Fibroblast of upper back skin (primary cell): ENCODE measurements at places on chromosomes 2 and 18.

DNA sequence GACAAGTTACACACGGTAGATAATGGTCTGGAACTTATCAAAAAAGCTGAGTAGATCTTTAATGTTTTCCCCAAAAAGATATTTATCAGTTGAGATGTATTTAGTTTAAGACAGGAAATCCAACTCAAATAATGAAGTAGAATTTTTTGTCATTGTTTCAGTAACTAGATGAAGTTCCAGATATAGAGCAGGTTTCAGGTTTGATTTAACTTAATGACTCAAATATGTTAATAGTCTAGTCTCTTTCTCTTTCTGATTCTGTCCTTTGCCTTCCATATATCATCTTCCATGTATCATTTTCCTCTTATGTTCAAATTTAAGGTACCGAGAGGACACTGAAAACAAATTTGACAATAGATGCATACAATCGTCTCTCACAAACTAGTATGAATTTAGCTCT, 23.6 kb upstream of the DOCK10 start:
- no peak for DNase-seq

DNA sequence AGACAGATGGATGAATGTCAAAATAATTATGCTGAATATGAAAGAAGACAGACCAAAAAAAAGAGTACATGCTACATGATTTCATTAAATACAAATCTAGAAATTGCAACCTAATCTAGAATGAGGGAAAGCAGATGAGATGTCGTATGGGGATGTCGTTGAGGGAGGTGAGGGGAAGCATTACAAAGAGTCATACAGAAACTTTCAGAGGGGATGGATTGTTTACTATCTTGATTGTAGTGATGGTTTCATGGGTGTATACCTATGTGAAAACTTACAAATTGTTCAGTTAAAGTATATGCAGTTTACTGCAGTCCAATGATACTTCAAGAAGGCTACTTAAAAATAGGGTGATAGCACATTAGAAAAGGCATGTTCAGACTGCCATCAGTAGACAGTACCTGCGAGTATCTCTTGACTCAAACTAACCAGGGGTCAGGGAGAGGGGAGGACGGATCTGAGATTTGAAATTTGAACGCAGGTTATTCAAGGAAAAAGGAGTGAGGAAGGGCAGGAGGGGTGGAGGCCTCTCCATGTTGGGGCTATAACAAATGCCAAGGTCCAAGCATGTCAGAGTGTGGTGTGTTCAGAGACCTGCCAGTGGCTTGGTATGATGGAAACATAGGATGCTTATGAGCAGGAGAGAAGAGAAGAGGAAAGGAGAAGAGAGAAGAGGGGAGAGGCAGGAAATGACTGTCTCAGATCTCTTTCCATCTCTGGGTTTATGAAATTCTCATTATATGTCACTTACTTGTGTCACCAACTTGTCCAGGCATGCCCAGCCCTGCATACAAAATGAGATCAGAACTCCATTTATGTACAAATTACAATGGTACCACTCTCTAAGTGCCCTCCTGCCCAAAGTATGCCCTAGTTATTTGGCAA, 257.3 kb upstream of the CXCR4 start:
- DNase-seq: no peak

DNA sequence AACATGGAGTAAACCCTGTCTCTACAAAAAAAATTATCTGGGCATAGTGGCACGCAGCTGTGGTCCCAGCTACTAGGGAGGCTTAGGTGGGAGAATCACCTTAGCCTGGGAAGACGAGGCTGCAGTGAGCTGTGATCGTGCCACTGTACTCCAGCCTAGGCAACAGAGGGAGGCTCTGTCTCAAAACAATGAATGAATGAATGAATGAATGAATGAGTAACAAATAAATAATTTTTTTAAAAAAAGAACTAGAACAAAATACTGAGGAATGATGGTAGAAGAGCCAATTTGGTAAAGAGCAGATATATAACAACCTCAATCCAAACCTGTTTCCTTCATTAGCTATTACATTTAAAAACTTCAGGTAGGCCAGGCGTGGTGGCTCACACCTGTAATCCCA, 60.1 kb downstream of the STRN start:
- no peak for DNase-seq

GRCh38 chr2:84217456-84217855, 241.6 kb downstream of the SUCLG1 start:
- DNase-seq: no peak

DNA sequence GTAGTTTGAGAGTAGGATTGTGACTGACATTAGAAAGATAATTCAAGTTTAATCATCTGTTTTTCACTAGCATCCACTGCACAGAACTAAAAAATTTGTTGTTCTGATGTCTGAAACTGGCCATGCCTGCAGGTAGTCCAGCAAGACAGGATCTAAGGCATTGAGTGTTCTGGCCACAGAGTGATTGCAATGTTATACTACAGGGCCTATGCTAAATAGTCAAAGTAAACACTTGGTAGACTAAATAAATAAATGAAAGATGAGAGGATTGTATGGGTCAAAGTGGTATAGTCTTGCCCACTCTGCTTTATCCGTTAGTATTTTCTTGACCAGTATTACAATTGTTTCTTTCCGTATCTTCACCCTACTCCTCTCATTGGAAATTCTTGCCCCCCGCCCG, 27.6 kb upstream of the FANCL start:
- DNase-seq: no peak

DNA sequence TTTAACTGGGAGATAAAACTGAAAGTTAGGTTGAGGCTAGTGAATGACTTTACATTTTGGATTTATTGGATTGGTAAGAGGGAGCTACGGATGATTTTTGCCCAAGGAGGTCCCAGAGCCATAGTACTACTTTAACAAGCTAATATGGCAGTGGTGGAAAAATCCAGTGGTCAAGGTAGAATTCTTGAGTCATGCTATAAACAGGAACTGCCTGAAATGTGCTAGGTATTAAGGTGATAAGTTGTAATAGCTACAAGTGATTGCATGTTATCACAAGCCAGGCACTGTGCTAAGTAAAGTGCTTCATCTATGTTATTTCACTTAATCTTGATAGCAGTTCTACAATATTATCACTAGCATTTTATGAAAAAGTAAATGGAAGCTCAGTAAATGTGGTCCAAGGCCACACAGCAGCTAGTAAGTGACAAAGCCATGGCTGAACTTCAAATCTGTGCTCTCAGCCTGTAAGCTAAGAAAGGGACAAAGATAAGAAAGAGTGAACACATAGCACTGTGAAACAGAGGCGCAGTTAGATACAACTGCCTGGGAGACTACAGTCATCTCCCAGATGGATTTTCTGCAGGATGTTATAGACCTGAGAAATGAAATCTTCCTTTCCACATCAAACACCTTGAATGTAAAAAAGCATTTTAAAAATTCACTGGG, 469.6 kb downstream of the TGIF1 start:
- DNase-seq: no peak

DNA sequence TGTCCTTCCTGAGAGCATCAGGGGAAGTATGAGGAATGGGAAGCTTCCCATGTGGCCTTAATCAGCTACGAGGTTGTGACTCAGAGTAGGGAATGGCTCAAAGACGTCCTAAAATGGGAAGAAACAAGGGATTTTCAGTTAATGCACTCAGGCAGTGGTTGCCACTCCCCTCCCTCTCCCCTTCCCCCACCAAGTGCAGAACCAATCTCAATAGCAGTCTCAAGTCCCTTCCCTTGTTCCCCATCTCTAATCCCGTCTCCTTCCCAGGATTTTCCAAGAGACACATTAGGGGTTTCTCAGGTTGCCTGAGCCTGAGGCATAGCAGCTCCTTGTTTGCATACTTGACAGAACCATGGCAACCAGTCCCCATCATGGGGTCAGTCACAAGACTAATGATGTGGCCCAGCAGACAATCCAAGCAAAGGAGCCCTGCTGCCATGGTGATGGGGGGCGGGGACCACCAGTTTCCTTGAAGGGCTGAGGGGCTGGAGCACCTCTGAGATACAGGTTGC, 18.2 kb upstream of the RESP18 start:
- peak; percentile 95 for DNase-seq

DNA sequence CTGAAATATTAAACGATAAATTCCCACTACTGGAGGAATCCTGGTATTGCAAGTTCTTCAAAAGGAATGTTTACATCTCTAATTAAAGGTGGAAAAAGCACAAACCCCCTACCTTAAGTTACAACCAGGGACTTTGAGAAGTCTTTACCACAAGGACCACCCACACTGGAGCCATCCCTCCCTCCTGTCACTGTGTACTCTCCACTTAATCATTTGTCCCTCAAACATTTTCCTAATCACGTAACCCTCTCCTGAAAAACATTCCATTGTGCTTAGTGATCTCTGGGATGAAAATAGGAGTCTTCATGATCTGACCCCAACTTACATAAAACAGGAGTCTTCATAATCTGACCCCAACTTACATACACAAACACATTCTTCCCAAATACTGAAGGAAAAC, 85.7 kb downstream of the SUCLG1 start:
- no peak for DNase-seq

DNA sequence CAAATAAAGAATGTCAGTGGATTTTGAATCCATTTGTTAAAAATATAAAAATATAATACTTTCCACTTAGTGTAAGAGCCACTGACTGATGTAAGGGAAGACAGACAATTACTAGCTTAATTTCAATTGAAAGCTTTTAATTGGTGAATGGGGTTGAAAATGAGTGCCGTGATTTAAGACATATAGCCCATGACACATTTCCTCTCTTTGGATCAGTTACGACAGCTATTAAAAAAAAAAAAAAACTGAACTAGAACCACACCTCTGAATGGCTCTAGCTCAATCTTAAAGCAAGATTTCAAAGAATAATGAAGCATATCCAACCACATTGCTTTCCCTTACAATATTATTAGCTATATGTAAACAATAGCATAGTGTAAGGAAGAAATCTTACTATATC, 44.0 kb downstream of the CIB4 start:
- no peak for DNase-seq

DNA sequence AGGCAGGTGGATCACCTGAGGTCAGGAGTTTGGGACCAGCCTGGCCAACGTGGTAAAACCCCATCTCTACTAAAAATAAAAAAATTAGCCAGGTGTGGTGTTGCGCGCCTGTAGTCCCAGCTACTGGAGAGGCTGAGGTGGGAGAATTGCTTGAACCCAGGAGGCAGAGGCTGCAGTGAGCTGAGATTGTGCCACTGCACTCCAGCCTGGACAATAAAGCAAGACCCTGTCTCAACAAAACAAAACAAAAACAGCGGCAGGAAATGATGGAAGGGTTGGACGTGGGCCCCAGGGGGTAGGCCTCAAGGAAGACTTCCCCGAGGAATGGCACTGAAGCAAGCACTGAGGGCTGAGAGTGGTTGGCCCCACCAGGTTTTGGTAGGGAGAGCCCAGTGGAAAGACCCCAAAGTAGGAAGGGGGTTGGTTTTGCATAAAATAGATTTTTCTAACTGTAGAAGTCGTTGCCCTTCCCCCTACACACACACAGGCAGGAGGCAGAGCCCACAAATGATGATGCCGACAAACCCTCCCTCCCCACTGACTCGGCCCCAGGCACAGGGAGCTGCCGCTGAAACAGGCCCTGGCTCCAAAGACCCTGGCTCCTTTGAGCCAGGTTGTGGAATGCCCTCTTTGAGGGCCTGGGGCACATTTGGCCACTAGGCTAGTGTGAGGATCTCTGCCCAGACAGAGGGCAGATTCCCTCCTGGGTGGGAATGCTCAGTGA, 104.8 kb downstream of the CABLES1 start:
- DNase-seq: no peak

GRCh38 chr2:47525167-47525566, 122.2 kb downstream of the MSH2 start:
- DNase-seq: no peak

DNA sequence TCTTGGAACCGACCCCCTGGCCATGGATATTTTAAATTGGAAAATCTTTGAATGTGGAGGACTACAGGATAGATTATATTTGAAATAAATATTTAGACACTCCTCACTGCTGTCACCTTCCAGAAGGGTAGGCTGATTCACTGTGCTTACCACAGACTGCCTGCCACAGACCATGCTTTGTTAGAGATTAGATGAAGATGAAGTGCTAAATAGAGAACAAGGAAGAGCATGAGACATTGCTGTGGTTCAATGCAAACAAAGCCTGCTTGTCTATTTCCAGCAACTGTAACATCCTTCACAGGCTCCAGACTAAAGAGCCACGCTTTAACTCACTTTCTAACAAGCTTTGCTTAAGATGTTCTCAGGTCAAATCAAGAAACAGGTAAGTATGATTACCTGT, 81.0 kb upstream of the TMEM17 start:
- DNase-seq: peak; percentile 81

DNA sequence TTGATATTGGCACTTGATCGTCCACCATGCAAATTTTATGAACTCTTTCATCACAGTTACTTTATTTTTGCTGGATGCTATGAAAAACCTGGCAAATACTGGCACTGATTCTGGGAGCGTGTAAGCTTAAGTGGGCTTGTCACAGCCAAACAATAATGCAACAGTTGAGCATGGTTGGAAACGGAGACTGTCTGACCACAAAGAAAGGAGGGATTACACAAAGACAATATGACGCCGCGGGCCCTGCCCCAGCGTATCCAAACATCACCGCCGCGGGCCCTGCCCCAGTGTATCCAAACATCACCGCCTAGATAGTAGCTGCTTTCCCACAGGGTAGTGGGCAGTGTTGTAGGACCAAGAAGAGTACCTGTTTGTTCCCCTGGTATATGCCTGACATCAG, 135.9 kb downstream of the PRPF40A start:
- DNase-seq: no peak

DNA sequence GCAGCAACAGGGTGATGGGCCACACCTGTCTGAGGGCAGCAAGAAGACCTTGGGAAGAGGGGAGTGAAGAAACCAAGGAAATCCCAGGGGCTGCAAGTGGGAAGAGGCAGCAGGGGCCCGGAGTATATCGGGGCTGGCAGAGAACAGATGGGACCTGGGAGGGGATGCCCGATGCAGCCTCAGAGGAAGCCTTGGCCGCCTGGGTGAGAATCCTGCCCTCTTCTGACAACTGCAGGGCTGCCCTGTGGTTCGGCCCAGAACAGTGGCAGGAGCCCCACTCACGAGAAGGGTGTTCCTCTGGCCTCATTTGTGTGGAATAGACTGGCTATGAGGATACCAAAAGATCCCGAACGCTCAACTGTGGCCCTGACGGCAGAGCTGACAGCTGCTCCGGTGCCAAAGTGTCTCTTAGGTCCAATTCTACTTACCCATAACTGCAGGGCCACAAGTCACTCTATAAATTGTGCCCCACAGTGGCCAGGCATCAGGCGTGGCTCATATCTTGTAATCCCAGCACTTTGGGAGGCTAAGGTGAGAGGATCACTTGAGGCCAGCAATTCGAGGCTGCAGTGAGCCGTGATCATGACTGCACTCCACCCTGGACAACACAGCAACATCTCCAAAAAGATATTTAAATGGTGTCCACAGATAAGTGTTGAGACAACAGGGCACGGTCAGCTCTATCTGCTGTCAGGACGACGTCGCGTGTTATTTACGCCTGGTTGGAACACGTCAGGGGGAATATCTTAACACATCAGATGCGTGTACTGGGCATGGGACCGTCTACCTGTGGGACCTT, 23.6 kb upstream of the ID2 start:
- no peak for DNase-seq
